ENCODE measurements at places on chromosomes 1 and 21.

DNA sequence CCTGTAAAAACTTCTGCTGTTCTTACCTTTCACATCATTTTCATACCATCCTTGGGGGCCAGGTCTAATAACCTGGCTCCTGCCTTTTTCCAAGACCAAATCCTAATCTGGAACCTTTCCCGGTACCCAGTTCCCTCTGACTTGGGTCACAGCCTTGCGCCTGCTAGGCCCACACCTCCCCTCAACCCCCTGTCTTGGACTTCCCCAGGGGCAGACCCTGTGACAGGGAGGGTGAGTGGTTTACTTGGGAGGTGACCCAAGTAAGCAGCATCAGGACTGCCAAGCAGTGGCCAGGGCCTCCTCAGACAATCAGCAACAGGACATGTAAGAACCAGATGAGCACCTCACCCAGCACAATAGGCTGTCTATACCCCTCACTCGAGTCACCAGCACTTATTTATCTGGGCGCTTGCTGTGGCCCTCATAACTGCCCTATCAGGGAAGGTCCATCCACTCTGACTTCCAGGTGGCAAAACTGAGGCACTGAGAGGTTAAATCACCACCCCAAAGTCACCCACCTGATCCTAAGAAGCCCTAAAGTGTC lies 124.7 kb downstream of the MATN1 start:
- DNase-seq: no peak

- DNase-seq: peak; percentile 67
Observed at GRCh38 chr1:18913065-18913835, 10.9 kb upstream of the ALDH4A1 start.

DNA sequence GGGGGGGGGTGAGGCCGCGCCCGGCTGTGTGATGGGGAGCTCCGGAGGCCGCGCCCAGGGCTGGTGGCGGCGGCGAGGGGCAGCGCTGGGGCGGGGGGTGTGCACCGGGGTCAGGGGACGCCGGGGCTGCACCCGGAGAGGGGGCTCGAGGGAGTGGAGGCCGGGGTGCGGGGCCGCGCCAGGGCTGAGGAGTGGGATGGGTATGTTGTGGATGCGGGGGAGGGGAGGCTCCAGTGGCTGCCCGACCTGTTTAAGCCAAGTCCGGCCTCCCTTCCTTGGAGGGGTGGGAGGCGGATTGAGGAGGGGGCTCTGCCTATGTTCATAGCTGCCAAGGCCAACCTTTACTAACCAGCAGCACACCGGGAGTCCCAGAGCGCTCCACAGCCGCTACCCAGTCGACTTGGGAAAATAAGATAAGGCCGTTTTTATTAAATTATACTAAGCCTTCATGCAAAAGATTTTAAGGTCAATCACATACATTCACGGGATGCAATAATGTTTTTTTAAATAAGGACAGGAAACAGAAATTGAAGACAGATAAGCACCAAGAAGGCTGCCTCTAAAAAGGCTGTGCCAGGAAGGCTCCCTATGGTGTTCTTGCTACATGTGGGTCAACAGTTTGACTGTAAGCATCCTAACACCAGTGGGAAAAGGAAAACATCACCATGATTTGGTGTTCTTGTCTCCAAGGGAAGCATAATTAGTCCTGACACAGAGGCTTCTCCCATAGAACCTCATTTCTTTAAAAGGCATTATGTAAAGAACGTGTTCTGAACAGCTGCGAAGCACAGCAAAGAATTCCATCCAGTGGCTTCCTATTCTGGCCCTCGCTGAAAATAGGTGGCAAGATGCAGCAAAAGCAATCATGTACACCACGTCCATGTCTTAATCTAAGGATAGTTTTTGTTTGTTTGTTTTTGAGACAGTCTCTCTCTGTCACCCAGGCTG lies 626 bp upstream of the HLCS start:
- no peak for DNase-seq

DNA sequence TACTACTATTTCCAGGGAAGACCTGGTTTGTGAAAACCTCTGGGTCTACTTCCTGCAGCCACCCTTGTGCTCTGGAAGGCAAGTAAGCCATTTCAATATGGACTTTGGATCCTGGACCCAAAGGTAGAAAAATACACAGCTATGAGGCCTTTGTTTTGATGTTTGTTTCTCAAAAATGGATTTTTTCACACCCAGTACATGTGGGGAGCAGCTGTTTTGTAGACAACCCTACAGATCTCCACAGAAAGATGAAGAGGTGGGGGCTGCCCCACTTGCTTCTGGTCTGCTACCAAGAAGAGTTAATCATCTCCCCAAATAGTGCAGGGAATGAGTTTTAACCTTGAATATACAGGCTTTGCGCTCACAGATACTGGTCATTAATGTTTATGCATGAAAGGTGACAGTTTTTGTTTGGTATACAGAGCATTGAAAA lies 29.2 kb downstream of the ZNF281 start:
- no peak for DNase-seq

DNA sequence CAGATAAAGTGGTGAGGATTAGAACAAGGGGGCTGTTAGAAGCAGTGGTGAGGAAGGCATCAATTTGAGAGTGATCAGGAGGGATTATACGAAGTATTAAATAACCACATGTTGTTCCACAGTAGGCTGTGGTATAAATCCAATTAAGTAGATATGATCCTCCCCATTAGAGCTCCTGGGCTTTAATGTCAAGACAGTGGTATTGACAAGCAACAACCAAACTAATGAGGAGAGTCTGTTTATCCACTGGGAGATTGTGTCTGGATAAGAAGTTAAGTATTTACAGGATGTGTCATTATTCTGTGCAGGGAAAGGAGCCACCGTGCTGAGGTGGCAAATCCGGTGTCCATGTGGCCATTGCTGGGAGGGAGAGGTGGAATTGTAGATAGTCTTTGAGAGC lies 5.8 kb downstream of the ACTN2 start:
- DNase-seq: no peak

GRCh38 chr1:156726549-156727226 lies 1.6 kb upstream of the METTL25B start:
- peak; percentile 51 for DNase-seq

DNA sequence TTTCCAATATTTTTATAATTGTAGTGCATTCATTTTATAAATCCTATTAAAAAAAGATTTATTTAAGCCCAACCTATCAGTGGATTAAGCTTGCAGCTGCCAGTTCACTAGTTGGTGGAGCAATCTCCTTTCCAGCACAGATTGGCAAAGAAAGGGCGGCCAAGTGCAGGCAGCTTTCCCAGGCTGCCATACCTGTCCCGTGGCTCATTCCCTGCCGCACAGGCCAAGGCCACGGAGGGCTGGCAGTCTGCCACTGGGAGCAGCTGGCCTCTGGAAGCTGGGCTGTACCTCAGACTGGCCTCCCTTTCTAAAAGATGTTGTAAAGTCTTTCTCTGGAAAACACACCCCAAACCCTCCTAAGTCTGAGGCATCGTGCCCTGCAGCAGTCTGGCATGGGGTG lies 74.2 kb downstream of the SIM2 start:
- no peak for DNase-seq

- no peak for DNase-seq
Observed at GRCh38 chr1:39398278-39399021, 93.0 kb upstream of the BMP8A start.

DNA sequence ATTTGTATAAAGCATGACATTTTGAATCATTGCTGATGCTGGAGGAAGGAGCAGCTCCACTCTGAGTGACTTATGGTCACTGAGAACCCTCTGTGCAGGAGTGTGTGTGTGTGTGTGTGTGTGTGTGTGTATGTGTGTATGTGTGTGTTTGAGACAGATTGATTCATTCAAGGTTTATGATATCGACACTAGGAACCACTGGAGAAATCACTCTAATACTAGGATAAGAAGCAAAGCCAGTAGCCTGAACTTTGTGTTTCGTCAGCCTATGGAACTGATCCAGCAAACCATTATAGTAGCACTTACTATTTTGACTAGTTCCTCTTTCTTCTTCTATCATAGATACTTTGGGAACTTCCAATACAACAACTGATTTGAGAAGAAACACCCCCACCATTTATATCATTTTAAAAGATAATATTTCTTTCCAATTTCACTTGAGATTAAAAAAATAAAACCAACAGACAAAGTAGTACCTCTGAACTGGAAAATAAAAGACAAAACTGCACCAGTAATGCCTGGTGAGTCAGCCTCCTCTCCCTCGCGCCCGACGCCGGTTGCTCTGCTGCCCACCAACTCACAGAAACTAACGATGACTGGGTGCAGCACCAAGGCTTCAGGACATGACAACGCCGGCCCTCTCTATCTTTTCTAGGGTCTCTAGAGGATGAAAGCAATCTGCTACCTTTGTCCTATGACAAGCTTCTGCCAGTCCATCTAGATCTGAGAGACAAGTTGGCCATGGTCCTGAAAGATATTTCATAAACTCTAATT lies 20.9 kb downstream of the SLAMF1 start:
- no peak for DNase-seq

GRCh38 chr1:20472860-20473711 lies 12.9 kb downstream of the CAMK2N1 start:
- no peak for DNase-seq

DNA sequence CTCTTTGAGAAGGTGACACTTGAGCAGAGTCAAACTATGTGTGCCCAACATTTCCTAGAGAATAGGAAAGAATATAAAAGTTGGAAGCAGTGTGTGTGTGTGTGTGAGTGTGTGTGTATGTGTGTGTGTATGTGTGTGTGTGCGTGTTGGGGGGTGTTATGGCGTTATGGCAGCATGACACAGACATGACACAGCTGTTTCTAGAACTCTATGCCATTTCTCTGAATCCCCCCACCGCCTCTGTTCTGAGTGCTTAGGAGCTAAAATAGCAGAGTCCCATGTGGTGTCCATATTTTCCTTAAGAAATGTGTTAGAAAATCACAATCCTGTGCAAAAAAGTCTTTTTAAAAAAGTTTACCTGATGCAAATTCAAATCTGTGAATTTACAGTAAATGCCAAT lies 556.1 kb downstream of the RWDD3 start:
- no peak for DNase-seq

GRCh38 chr1:42240966-42241755 lies 76.6 kb upstream of the GUCA2A start:
- DNase-seq: no peak

DNA sequence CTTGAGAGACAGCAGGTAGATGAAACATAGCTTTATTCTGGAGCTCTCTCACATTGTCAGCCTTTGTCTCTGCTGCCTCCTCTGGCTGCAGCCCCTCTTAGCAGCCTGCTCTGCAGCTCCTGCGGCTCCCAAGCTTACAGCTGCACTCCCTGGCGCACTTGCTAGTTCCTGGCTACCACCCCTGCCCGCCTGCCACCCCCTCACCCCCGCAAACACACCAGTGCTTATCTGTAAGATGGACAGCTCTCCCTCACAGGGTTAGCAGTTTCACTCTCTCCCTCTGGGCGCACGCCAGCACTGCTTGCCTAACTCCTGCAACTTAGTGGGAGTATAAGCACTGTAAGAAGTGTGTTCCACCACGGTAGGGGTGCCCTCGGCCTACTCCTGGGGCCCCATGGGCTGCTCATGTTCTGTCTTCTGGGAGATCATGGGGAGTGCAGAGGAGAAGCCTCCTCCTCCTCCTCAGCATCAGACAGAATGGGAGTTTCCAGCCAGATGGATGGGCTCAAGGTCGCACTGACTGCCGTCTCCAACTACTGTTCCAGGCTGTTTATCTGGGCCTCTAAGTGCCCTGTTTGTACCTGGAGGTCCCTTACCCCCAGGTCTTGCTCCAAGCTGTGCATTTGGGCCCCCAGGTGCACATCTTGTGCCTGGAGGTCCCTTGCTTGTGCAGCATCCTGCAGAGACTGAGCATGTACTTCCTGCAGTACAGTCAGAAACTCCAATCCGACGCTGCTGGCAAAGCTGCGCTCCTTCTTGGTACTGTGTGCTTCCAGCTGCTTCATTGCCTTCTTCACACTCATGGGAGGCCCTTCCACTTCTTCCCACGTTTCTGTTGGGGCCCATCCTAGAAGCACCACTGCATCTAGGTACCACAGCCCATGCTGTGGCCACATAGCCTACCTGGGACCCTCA lies 1388.1 kb downstream of the AMY1C start:
- no peak for DNase-seq

DNA sequence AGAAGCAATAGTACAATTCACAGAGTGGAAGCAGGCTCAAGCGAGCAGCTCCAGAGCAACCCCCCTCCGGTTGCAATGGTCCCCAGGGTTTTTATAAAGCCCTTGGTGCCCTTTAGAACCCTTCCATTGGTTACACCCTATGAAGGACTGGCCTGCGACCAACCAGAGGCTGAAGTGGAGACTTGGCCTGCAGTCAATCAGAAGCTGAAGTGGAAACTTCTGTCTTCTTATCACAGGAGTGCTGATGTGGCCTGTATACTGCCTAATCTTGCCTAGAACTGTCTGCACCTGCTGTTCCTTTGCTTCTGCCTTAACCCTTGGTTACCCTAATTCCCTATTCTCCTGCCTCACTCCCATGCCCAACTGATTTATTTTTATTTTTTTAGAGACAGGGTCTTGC lies 15.4 kb upstream of the FRRS1 start:
- no peak for DNase-seq

- no peak for DNase-seq
Observed at GRCh38 chr21:17667256-17667655, 54.6 kb upstream of the BTG3 start.

- DNase-seq: no peak
Observed at GRCh38 chr21:20151741-20152140, 846.5 kb upstream of the NCAM2 start.

DNA sequence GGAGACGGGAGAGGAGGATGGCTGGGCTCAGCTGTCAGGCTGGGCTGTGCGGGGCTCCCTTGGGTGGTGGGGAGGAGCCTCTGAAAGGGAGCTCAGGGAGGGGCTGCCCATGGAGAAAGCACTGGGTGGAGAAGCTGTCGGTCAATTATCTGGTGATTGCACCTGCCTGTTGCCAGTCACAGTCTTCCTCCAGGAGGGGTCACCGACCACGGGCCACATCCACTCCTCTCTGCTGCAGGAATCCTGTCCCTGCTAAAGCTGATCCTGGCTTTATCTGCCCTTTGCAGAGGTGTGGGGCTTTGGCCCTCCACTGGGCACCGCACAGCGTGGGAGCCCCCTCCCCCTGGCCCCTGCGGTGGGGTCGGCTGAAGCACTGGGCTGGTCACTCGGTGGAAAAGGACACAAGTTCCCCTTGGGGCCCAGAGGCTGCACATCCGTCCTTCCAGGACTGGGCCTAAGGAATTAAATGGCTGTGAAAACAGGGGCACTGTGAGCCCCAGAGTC lies 21.8 kb upstream of the COL18A1 start:
- DNase-seq: no peak

GRCh38 chr1:168180148-168180524 lies 1.4 kb downstream of the TIPRL start:
- no peak for DNase-seq

GRCh38 chr1:247966532-247967204 lies 1.6 kb downstream of the OR2AK2 start:
- DNase-seq: no peak

DNA sequence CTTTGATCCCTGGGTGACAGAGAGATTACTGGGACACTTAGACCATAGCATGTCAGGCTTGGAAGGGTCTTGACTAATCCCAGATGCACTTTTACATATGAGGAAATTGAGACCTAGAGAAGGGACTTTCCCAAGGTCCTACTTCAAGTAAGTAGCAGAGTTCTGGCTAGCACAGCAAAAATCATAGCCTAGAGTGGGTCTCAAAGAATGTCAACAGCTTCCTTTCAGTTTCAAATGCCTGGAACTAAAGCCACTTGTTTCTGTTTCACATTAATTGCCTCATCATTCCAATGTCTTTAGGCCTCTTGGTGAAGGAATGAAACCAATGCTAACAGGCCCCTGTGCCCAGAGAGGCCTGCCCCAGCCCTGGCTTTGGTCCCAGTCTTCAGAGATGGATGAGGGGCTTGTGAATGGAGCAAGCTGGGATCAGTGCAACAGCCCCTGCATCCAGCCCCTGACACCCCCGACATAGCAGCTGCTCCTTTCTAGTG lies 26.6 kb downstream of the ATF3 start:
- no peak for DNase-seq
